Natural killer cell (primary cell): ENCODE measurements at places on chromosomes 12 and 14. TPM values are rescaled to one million over a fixed set of nuclear protein-coding genes. Genes with fewer than 3 reads are reported as not detected.

DNA sequence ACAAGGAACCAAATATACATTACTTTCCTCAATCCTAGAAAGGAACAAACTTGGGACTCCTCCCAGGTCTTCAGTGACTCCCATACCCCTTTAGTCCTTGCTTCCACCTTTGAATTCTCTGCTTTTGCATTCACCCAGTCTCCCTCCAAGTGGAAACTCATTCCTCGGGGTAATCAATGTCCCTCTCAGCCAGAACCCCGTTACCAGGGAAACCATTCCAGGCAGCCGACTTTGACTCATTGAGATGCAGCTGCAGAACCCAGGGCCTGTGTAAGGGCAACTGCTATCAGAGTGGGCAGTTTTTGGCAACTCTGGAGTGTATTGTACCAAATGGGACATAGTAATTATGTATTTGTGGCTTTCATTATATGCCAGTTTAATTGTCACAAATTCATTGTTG lies 186.2 kb downstream of the NRXN3 start:
- H3K4me1 ChIP-seq: no peaks in the 10 kb centered on the region
- no peaks in the 10 kb centered on the region for H3K27me3 ChIP-seq
- DNase-seq: no peak
- no peak overlapping the region for H3K27ac ChIP-seq
- no peak overlapping the region for H3K4me3 ChIP-seq

DNA sequence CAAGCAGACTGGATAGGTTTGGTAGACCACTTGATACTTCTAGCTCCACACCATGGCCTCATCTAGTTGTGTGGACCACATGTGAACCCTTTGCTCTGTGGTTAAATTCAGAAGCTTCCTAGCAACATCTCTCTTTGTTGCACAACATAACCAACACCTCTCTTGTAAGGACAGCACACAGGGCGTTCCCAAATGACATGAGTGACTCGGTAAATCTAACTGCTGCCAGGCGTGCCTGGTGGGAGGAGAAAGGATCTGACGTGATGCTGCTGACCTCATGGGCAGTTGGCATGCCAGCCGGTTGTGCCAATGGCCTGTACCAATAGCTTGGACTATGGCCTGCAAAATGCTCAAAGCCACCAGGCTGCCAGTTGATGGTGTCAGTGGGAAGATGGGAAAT lies 93.8 kb downstream of the CPSF2 start:
- H3K4me3 ChIP-seq: no peak overlapping the region
- no peak overlapping the region for H3K27ac ChIP-seq
- no peaks in the 10 kb centered on the region for H3K4me1 ChIP-seq
- H3K36me3 ChIP-seq: no peaks in the 10 kb centered on the region
- DNase-seq: no peak

GRCh38 chr12:77481687-77482086 lies 349.0 kb upstream of the NAV3 start:
- H3K4me1 ChIP-seq: no peaks in the 10 kb centered on the region
- H3K36me3 ChIP-seq: no peaks in the 10 kb centered on the region
- H3K4me3 ChIP-seq: no peak overlapping the region
- H3K27me3 ChIP-seq: no peaks in the 10 kb centered on the region
- H3K27ac ChIP-seq: no peak overlapping the region

DNA sequence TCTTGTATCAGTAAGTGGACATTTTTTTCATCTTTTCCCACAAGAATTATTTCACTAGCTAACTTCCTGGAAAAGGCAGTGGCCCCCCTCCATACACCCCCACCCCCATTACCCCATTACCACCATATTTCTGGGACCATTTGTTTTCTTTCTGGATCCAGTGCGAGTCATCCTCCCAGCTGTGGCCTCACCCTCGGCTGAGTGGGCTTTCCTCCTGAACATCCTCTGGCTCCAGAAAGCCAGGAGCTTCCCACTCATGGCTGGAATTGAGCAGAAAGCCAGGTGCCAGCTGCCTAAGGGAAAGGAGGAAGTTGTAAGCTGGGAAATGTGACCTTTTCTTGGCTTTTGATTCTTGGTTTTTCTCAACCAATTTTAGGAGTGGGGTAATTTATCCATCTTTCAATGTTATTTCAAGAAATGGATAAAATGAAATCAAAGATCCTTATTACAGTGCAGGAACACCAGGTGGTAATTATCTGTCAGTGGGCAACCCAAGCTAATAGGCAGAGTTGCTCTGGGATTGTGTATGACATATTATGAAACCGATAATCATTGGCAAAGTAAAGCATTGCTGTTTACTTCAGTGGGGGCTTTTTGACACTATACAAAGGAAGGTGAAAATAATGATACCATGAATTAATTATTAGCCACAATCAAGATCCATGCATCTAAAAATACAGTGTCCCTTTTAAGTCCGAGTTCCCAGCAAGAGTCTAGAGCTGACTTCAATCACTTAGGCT lies 124.6 kb downstream of the KICS2 start:
- H3K27me3 ChIP-seq: no peaks in the 10 kb centered on the region
- no peaks in the 10 kb centered on the region for H3K36me3 ChIP-seq
- H3K4me1 ChIP-seq: no peaks in the 10 kb centered on the region
- H3K27ac ChIP-seq: no peak overlapping the region
- no peak for DNase-seq

DNA sequence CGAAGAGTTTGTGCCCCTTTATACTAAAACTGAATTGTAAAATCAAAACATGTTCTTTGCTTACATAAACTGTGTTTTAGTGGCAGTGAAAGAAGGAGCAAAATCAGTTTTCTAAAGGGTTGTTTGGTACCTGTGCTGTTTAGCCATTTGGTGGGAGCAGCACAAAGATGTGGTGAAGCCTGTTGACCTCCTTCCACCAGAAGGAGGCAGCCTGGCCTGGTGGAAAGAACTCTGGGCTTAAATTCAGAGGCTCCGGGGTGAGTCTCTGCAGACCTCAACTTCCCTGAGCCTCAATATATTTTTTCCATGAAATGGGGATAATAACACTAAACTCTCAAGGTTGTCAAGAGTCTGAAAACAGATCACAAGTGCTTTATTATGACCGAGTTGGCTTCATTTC lies 502.5 kb downstream of the VRK1 start:
- no peaks in the 10 kb centered on the region for H3K36me3 ChIP-seq
- H3K27me3 ChIP-seq: no peaks in the 10 kb centered on the region
- no peak overlapping the region for H3K27ac ChIP-seq
- peaks cover 6% of the 10 kb centered on the region for H3K4me1 ChIP-seq
- DNase-seq: peak; percentile 63

GRCh38 chr12:97075934-97076630 lies 169.0 kb downstream of the NEDD1 start:
- H3K4me3 ChIP-seq: no peak overlapping the region
- no peak overlapping the region for H3K27ac ChIP-seq
- H3K4me1 ChIP-seq: no peaks in the 10 kb centered on the region
- H3K27me3 ChIP-seq: no peaks in the 10 kb centered on the region

- H3K4me3 ChIP-seq: no peak overlapping the region
- peaks cover 6% of the 10 kb centered on the region for H3K4me1 ChIP-seq
- no peak overlapping the region for H3K27ac ChIP-seq
Measured at GRCh38 chr14:60632777-60633176, 16.5 kb downstream of the SIX1 start.

GRCh38 chr14:64671591-64671990 lies 32.6 kb upstream of the PLEKHG3 start:
- H3K27me3 ChIP-seq: no peaks in the 10 kb centered on the region
- no peaks in the 10 kb centered on the region for H3K36me3 ChIP-seq
- H3K27ac ChIP-seq: no peak overlapping the region
- peaks cover 34% of the 10 kb centered on the region for H3K4me1 ChIP-seq

GRCh38 chr12:132954471-132955048 lies 1.5 kb downstream of the ZNF605 start:
- H3K4me3 ChIP-seq: no peak overlapping the region
- DNase-seq: peak; percentile 11
- no peak overlapping the region for H3K27ac ChIP-seq

DNA sequence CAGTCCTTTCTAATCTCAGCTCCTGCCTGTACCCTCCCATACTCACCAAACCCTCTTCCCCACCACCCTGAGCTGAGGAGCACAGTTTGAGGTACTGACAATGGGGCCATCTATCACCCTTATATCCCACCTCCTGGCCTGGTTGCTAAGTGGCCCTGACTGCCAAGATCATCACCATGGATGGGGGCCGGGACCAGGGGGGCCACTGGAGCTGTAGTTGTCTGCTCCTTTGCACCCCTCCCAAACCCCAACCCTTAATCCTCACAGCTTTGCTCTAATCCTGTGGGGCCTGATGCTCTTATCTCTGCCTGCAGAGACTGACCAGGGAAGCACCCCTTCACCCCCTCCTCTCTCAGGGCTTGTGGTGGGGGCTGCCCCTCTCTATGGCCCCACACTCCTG lies 395 bp upstream of the GNB3 start:
- peaks cover 4% of the 10 kb centered on the region for H3K4me1 ChIP-seq
- no peak overlapping the region for H3K27ac ChIP-seq

DNA sequence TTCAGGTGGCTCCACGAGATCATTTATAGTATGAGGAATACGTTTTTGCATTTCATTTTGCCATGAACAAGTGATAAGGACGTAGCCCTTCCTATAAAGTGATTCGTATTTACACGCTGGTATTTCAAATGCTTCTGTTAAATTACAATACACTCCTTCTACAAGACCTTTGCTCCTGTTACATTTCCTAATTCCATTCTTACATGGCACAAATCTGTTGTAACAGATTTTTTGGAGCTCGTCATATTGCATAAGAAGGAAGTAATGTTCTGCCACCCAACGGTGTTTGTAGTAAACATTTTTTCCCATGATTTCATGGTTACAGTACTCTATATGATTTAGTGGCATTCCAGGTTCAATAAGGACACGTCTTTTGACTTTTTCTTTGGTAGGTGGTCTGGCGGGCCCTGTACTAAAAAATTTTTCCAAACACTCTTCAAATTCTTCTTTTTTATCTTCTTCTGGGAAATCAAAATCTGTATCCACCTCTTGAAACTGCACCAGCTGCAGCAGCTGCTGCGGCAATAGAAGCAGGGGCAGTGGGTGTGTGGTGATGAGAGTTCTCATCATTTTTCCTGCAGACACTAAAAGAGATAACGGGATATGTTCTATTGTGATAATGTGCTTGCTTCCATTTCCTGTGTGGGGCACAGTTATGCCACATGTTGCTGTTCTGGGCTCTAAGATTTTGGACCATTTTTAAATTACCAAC lies 4.2 kb downstream of the RNASE9 start:
- no peak overlapping the region for H3K27ac ChIP-seq
- H3K27me3 ChIP-seq: no peaks in the 10 kb centered on the region
- no peak for DNase-seq
- H3K36me3 ChIP-seq: no peaks in the 10 kb centered on the region

- H3K36me3 ChIP-seq: no peaks in the 10 kb centered on the region
- no peak overlapping the region for H3K4me3 ChIP-seq
- no peak overlapping the region for H3K27ac ChIP-seq
- no peak for DNase-seq
- H3K4me1 ChIP-seq: no peaks in the 10 kb centered on the region
Measured at GRCh38 chr12:22032732-22033131, 13.3 kb upstream of the CMAS start.

DNA sequence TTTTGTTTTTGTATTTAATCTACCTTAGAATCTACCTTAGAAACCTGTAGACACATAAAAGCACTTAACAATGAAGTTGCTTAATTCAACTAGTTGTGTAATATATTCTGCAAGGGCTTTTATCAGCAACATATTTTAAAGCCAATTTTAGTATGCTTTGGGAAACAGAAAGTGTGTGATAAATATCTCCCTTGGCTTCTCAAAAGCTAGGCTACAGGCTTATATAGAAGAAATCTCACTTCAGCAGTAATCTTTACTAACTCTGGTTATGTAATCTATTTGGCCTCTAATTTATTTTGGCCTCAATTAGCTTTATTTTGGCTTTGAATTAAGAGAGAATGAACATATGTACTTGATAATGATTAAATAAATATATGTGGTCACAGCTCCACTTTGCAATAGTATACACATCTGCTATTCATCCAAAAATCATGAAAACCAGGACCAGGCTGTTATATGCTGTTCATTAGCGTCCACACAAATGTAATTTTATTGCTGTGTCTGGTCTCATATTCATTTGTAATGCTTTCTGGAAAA lies 37.2 kb downstream of the LRP6 start:
- H3K27ac ChIP-seq: no peak overlapping the region
- no peak overlapping the region for H3K4me3 ChIP-seq
- DNase-seq: no peak
- no peaks in the 10 kb centered on the region for H3K4me1 ChIP-seq
- peaks cover 9% of the 10 kb centered on the region for H3K27me3 ChIP-seq

- H3K4me1 ChIP-seq: peaks cover 34% of the 10 kb centered on the region
- no peaks in the 10 kb centered on the region for H3K27me3 ChIP-seq
- DNase-seq: no peak
Measured at GRCh38 chr14:55129086-55129427, at the start of gene LGALS3. LGALS3 (plus strand) TSS chr14:55129252; CDS start chr14:55137374, 8,122 bp downstream.

- H3K27me3 ChIP-seq: peaks cover 72% of the 10 kb centered on the region
- no peak for DNase-seq
- H3K4me3 ChIP-seq: no peak overlapping the region
- no peak overlapping the region for H3K27ac ChIP-seq
- H3K36me3 ChIP-seq: no peaks in the 10 kb centered on the region
- H3K4me1 ChIP-seq: peaks cover 14% of the 10 kb centered on the region
Measured at GRCh38 chr14:60639674-60640073, 9.6 kb downstream of the SIX1 start.

DNA sequence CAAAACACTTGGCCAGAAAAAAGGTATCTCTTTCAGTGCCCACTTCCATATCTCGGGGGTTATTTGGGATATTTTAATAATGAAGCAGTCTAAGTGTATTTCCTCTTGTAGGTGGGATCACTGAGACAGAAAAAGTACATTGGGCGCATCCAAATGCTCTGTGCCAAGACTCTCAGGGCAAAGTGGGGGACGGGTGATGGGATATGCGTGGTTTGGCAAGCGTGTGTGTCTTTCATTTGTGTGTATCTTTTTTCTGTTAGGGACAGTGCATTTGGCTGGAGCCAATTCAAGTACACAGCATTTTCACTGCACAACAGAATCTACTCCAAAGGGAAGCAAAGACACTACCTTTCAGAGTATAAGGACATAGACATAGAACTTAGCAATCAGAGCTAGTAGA lies 29.3 kb downstream of the SSPN start:
- no peak overlapping the region for H3K27ac ChIP-seq
- no peak overlapping the region for H3K4me3 ChIP-seq
- DNase-seq: no peak
- H3K36me3 ChIP-seq: no peaks in the 10 kb centered on the region
- H3K4me1 ChIP-seq: peaks cover 2% of the 10 kb centered on the region
- H3K27me3 ChIP-seq: peaks cover 2% of the 10 kb centered on the region

GRCh38 chr14:103638594-103638993 lies 9.6 kb downstream of the KLC1 start:
- H3K4me1 ChIP-seq: peaks cover 20% of the 10 kb centered on the region
- no peaks in the 10 kb centered on the region for H3K36me3 ChIP-seq
- H3K27ac ChIP-seq: no peak overlapping the region
- H3K4me3 ChIP-seq: no peak overlapping the region
- no peak for DNase-seq

GRCh38 chr12:106082216-106083175 lies 56.3 kb downstream of the NUAK1 start:
- no peaks in the 10 kb centered on the region for H3K4me1 ChIP-seq
- DNase-seq: no peak
- H3K36me3 ChIP-seq: no peaks in the 10 kb centered on the region
- no peak overlapping the region for H3K27ac ChIP-seq
- no peak overlapping the region for H3K4me3 ChIP-seq

The NR1H4 gene
- not detected for total RNA-seq

The CCDC175 gene
- not detected for total RNA-seq

The AP4S1 gene
- 12.7 TPM for total RNA-seq

The TEP1 gene
- 76.3 TPM for total RNA-seq

The MMP17 gene
- 1.6 TPM for total RNA-seq

The TBC1D30 gene
- 2.8 TPM for total RNA-seq

The CD163 gene
- total RNA-seq: 2.9 TPM

The TAS2R30 gene
- total RNA-seq: 9.7 TPM

The DCN gene
- not detected for total RNA-seq

The MORN3 gene
- total RNA-seq: 7.6 TPM

The STXBP6 gene
- not detected for total RNA-seq

The AKAP3 gene
- total RNA-seq: 0.58 TPM
